ENCODE measurements at places on chromosomes 11 and 22.

GRCh38 chr22:28379951-28380350, 299.7 kb downstream of the TTC28 start:
- no peak for DNase-seq

DNA sequence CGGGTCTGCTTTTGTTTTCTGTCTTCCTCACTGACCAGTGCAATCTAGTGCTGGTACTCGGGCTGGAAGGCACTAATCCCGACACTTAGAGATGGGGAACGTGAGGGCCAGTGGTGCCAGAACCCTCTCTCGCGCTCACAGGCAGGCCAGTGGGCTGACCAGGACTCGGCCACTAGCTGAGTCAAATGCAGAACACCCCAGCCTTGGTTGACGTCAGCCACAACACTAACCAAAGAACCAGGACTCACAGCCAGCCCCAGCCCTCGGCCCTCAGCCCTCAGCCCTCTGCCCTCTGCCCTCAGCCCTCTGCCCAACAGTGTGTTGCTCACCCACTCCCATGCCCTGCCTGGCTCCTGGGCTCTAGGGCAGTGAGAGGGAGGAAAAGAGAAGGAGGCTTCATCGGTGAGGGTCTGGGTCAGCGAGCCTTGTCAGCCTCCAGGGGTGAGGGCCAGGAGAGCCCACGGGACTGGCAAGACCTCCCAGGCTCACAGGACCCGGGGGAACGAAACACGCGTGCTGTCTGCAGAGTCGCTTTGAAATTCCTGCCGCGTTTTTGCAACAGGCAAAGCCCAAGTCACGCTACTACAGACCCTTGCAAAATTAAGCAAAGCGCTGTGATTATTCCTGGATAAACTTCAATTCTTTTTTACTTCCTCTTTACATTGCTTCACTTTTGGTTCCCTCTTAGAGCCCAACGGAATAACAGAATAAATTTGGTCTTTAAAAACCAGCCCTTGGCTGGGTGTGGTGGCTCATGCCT, 27.5 kb downstream of the KIAA0930 start:
- peak; percentile 85 for DNase-seq

DNA sequence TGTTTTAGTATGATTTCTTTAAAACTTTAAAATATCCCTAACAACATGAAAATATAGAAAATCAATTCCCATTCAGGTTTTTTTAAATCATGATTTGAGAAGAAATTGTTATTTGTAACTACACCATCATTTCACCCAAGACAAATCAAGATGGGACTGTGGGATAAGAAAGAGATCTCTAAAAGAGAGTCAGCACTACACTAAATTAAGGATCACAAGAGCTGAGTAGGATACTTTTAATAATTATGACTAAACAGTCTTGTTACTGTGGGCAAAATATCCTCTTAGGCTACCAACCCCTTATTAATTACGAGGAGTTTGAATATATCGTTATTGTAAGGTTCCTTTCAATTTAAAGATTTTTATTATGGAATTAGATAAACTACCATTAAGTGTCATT, 3.0 kb downstream of the GAS2 start:
- no peak for DNase-seq

DNA sequence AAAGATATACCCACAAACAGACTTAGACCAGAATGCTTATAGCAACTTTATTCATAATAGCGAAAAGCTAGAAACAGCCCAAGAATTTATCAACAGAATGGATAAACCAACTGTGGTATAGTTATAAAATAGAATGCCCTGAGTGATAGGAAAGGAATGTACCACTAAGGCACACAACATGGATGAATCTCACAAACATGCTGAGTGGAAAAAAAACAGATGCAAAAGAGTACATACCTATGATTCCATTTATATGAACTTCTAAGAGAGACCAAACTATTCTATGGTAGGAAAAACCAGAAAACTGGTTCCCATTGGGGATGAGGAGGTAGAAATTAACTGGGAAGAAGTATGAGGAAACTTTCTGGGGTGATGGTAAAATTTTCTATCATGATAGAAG, 40.4 kb upstream of the GRIK4 start:
- no peak for DNase-seq

GRCh38 chr11:120793806-120794479, 230.0 kb upstream of the TBCEL start:
- no peak for DNase-seq

DNA sequence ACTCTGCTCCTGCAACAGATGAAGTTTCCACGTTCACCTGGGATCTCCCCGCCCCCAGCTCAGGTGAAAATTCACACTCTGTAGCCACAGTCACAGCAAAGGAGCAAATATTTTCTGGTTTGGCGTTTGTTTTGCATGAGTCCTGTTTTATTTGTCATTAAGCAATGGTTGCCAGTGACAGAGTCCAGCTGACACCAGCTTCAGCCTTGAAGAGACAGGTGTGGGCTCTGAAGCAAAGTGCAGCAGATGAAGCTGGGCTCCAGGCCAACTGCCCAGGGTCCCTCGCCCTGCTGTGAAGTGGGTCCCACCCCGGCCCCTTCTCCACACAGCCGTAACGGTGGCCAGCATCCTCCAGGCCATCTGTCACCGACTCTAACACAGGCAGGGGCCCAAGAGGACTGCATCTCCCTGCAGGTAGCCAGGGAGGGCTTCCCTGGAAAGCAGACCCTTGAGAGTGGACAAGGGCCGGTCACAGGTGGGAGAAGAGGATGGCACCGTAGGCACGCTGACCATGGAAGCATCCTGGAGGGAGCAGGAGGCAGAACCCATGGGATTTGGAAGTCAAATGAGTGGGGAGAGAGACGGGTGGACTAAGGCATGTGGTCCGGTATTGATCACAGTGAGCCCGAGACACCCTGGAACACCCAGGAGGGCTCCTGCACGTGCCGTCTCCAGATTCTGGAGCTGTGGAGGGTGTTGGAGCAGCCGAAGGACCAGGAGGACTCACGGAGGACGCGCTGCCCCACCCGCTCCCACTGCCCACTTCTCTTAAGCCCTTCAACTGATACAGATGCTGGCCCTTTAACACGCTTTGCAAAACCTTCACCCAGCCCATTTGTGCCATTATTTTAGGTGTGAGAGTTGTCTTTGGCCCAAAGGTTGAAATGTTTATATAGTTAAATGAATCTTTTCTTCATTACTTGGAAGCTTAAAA, 294.5 kb downstream of the BRD1 start:
- no peak for DNase-seq

GRCh38 chr22:22111267-22111751, 128.7 kb upstream of the TOP3B start:
- DNase-seq, result peak; percentile 52

DNA sequence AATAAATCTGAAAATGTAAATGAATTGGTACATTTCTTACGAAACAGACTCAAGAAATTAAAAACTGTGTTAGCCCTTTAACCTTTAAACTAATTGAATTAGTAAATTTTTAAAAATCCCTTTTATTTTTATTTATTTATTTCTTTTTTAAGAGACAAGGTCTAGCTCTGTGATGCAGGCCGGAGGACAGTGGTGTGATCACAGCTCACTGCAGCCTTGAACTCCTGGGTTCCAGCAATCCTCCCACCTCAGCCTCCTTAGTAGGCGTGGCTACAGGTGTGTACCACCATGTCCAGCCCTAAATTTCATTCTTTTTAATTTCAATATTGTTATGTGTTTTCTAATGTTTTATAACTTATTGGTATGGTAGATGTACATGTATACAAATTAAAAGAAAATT, 72.6 kb downstream of the MYEOV start:
- no peak for DNase-seq

DNA sequence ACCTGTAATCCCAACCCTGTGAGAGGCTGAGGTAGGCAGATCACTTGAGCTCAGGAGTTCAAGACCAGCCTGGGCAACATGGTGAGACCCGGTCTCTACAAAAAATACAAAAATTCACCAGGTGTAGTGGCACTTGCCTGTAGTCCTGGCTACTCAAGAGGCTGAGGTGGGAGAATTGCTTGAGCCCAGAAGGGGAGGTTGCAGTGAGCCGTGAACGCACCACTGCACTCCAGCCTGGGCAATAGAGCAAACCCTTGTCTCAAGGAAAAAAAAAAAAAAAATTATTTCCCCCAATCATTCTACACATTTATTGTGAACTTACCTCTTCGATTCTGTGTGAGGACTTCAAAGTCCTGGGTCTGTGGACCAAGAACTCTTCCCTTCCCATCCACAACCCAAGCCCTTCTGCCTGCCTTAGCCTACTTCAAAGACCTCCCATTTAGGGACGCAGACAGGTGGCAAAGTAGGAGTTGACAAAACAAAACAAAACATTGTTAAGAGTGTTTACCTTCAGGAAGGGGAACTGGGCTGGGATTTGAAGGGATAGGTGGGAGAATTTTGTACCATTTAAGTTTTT, 3.8 kb upstream of the WEE1 start:
- no peak for DNase-seq

DNA sequence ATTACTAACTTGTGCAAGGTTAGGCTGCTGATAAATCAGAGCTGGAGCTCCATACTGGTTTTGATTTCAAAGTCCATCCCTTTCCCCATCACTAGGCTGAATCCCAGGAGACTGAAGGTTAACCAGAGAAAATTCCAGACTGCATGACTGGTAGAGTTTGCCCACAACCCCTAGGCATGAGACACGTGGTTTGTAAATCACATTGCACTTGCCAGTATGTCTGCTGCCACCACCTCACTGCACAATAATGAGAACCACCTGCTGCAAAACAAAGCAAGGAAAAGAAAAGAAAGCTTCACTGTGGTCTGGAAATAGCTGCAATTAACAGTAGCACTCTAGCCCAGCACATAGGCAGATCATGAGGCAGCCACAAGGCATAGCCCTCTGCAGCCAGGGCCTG, 67.6 kb upstream of the NTM start:
- no peak for DNase-seq

GRCh38 chr11:83611031-83611430, 324.9 kb upstream of the CCDC90B start:
- DNase-seq, result no peak

DNA sequence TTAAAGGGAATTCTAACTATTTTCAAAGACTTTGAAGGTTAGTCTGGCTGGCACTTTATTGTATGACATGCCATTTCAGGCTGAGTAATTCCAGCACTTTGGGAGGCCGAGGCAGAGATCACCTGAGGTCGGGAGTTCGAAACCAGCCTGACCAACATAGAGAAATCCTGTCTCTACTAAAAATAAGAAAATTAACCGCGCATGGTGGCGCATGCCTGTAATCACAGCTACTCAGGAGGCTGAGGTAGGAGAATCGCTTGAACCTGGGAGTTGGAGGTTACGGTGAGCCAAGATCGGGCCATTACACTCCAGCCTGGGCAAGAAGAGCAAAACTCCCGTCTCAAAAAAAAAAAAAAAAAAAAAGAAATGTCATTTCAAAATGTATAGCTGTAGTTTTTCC, 95.6 kb downstream of the RDX start:
- no peak for DNase-seq

GRCh38 chr11:119856681-119857485, 127.9 kb upstream of the NECTIN1 start:
- no peak for DNase-seq

- DNase-seq, result no peak
Measured at GRCh38 chr22:26918226-26918625, 260.8 kb downstream of the MIAT start.

- DNase-seq, result peak; percentile 10
Measured at GRCh38 chr11:68266936-68267880, 4.6 kb downstream of the C11orf24 start.

DNA sequence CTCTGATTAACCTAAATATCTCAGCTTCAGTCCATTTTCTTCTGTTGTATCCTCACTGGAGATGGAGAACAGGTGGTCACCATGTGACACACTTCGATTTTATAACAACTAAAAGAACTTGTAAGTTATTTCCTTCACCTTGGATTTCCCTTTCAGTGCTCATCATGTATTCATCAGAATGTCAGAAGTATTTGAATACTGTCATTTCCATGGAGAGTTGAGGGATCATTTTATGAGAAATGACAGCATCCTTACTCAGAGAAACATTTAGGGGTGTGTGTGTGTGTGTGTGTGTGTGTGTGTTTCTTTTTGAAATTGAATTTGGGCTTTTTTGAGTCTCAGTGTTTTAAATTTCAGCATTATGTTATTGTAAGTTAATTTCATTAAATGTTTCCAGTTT, 205.8 kb downstream of the ARHGAP42 start:
- DNase-seq, result no peak

- DNase-seq, result no peak
Measured at GRCh38 chr11:131389582-131389981, 19.2 kb downstream of the NTM start.

GRCh38 chr11:64227405-64227956, 1.4 kb downstream of the NUDT22 start:
- no peak for DNase-seq

- no peak for DNase-seq
Measured at GRCh38 chr22:17266251-17266971, 47.2 kb upstream of the ADA2 start.

DNA sequence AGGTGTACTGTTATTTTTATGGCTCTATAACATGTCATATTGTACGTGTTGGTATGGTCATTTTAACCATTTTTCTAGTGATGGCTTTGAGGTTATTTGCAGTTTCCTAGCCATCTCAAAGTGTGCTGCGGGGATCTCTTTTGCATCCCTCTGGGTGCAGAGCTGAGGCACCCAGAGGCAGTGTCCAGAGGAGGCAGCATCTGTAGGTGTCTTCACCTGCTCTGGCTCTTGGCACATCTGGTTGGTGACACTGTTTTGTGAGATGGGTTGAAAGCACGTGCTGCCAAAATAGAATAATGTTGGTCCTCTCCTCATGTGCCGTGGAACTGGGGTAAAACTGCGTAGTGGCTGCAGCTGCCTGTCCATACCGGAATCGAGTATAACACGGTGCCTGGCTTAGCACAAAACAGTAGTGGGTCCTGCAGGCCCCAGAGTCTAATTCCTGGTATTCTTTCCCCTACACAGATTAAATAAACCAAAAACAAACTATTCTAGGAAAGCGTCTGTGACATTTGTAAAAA, 12.9 kb downstream of the NEAT1 start:
- DNase-seq, result no peak

DNA sequence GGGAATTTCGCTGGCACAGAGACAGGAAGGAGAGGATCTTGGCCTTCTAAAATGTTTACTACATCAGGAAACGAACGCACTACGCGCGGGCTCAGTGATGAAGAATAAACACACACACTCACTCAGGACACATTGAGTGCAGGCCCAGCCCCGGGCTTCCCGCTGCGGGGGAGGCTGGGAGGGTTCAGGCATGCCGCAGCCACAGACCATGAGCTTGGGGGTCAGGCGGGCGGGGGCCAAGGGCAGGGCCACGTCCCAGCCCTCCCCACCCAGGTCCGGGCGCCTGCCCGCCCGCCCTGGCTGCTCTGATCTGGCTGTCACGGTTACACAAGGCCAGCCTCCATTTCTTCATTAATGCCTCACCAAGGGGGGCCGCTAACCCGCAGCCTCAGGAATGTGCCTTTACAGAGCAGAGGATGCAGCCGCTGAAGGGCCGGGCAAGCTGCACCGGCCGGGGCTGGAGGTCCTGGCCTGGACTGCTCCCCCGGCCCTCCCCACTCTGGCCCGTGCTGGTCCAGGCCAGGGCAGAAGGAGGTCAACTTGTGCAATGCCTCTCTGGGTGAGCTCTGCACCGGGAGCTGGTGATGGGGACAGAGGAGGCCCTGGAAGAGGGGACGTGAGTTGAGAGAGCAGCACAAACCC, 41.7 kb downstream of the IGF2 start:
- no peak for DNase-seq

- no peak for DNase-seq
Measured at GRCh38 chr11:1736447-1736992, 13.9 kb downstream of the IFITM10 start.
